ENCODE measurements at places on chromosomes 3 and 15. TPM values are rescaled to one million over a fixed set of nuclear protein-coding genes. Genes with fewer than 3 reads are reported as not detected.

The WDR72 gene
- not detected for total RNA-seq

The USP13 gene
- 5.9 TPM for total RNA-seq

The PPCDC gene
- total RNA-seq, result 19.3 TPM

The ITPKA gene
- 3.5 TPM for total RNA-seq

The WNT5A gene
- total RNA-seq, result 128 TPM

The SLC9C1 gene
- not detected for total RNA-seq

The ECE2 gene
- total RNA-seq, result not detected

The PLA2G4F gene
- total RNA-seq, result not detected

The GUCA1C gene
- not detected for total RNA-seq

The GHRL gene
- not detected for total RNA-seq

The EPHA3 gene
- 0.22 TPM for total RNA-seq

The PTH1R gene
- total RNA-seq, result not detected

The CYP8B1 gene
- total RNA-seq, result not detected

The P2RY14 gene
- 0.14 TPM for total RNA-seq

The POLG gene
- 90.3 TPM for total RNA-seq

The FAN1 gene
- total RNA-seq, result 13.1 TPM

The GOLGA6A gene
- not detected for total RNA-seq

The STXBP5L gene
- not detected for total RNA-seq

The ARPP21 gene
- total RNA-seq, result 0.14 TPM

The FRMD5 gene
- 13.5 TPM for total RNA-seq

The CHRD gene
- total RNA-seq, result 0.29 TPM

The MORC1 gene
- not detected for total RNA-seq

The COL7A1 gene
- 23.6 TPM for total RNA-seq

The CAMP gene
- total RNA-seq, result not detected

The MCF2L2 gene
- total RNA-seq, result 0.29 TPM

The RAD51 gene
- total RNA-seq, result 2.0 TPM

The IL12A gene
- total RNA-seq, result 7.2 TPM

The SCN11A gene
- under 0.01 TPM for total RNA-seq

The HYAL3 gene
- total RNA-seq, result 1.8 TPM

The CTXN2 gene
- total RNA-seq, result not detected

The POPDC2 gene
- total RNA-seq, result 0.44 TPM

The CA12 gene
- total RNA-seq, result 7.3 TPM

The NEK10 gene
- 1.5 TPM for total RNA-seq

The DYNLT2B gene
- total RNA-seq, result 2.0 TPM

The NR2E3 gene
- 0.57 TPM for total RNA-seq

The ROBO2 gene
- total RNA-seq, result 0.66 TPM

The SLC2A2 gene
- total RNA-seq, result not detected

The THPO gene
- total RNA-seq, result not detected

The PRSS50 gene
- total RNA-seq, result not detected

The STAC gene
- total RNA-seq, result 0.14 TPM

The IMPG2 gene
- 0.14 TPM for total RNA-seq

The SPINK8 gene
- total RNA-seq, result not detected

The SPESP1 gene
- total RNA-seq, result 2.4 TPM

The OIP5 gene
- total RNA-seq, result 12.3 TPM

The CCR5 gene
- not detected for total RNA-seq

The LRRC31 gene
- total RNA-seq, result not detected

The PLIN1 gene
- not detected for total RNA-seq

The ZNF80 gene
- total RNA-seq, result not detected

The CPN2 gene
- not detected for total RNA-seq

The ZNF501 gene
- 4.6 TPM for total RNA-seq

The LRTM1 gene
- not detected for total RNA-seq

The KBTBD13 gene
- total RNA-seq, result not detected

The GCSAM gene
- not detected for total RNA-seq

The OR5K2 gene
- not detected for total RNA-seq

The CSPG4 gene
- total RNA-seq, result 15.3 TPM

The CLASP2 gene
- total RNA-seq, result 19.0 TPM

The DUSP7 gene
- total RNA-seq, result 37.5 TPM
